ENCODE measurements at places on chromosomes 1 and 21.

- no peak for DNase-seq
Measured at GRCh38 chr1:78651241-78651640, 1.6 kb downstream of the IFI44 start.

- no peak for DNase-seq
Measured at GRCh38 chr1:240572328-240572727, 39.6 kb downstream of the GREM2 start.

DNA sequence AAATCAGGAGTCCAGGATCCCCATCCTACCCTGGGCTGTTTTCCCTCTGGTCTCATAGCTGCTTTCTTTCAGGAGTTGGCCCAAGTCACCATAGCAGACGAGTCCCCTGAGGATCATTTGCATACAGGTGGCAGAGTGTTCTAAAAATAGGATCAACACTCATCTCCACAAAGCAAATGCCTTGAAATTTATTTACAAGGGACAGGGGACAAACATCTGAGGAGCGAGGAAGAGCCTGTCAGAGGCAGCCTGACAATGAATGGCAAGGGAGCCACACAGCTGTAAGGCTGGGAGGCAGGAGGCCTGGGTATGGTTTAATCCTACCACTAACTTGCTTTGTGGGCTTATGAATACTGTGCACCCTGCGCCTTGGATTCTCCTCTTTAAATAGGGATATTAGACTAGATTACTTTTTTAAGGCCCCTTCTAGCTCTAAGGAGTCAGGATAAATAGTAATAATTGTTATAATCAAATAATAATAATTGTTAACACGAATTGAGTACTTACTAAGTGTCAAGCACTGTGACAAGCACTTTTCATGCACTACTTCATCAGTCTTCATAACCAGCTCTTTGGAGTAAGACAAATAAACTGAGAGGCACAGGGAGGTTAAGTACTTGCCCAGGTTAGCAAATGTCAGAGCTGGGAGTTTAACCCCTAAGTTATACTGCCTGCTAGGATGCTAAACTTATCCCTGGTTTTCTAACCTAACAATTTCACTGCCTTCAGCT lies 34.5 kb downstream of the RAB3B start:
- peak; percentile 57 for DNase-seq

DNA sequence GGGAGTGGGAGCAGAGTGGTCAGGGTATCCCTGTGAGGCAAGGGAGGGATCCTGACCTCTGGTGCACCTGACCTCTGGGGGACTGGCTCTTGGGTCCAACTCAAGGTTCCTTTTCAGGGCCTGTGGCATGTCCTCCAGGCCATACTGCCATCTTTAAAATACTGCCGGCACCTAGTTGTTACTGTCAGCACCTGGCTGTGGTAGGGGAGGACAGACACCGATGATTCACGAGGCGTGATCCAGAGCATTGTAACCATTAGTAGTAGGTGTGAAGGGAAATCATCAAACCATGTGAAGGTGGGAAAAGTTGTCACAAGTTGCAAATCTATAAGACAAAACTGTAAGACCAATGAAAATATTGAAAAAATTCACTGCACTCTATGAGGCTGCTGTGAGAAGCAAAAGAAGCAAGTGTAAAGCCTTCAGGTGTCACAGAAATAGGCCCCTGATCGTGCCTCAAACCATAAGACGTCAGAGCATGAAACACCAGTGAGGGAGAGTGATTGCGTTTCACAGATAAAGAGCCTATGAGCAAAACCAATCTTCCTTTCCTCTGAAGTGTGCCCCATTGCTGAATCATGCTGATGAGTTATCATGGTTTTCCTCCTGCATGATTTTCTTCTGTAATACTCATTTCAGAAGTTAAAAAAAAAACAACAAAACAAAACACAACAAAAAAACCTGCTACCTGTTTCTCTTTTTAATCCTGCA lies 55.3 kb downstream of the CDC7 start:
- no peak for DNase-seq

DNA sequence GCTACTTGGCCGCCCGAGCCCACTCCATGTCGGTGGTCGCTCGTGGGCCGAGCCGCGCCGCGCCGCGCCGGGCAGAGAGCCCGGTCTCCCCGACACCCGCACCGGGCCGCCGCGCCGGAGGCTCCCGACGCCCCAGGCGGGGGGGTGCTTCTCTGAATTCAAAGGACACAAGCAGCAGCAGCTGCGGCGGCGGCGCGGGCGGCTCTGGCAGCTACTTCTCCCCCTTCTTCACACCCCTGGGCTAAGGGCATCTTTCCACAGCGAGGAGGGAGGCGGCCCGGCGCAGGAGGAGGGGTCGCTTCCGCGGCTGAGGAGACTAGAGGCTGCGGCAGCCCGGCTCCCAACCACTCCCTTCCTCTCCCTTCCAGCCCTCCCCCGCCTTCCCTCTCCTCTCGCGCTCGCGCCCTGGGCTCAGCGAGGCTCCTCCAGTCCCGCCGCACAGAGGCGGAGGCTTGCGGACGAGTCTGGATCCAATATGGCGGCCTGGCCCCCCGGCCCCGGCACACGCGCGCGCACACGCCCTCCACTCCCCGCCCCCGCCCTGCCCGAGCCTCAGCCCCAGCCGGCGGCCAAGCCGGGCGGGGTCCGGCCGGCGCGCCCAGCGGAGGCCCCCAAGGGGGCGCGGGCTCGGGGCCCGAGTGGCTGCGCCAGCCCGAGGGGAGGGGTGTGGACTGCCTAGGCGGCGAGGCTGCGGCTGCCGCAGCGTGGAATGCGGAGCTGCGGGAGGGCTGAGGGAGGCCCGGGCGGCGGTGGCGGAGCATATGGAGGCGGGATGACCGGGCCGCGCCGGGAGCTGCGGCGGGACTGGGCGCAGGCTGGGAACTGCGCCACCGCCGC lies at the start of gene CDC42BPA:
Gene CDC42BPA (minus strand): TSS at position 477 of the 837 bp plus-strand sequence. CDS start 1,310 bp downstream, outside the sequence.
- DNase-seq = no peak

DNA sequence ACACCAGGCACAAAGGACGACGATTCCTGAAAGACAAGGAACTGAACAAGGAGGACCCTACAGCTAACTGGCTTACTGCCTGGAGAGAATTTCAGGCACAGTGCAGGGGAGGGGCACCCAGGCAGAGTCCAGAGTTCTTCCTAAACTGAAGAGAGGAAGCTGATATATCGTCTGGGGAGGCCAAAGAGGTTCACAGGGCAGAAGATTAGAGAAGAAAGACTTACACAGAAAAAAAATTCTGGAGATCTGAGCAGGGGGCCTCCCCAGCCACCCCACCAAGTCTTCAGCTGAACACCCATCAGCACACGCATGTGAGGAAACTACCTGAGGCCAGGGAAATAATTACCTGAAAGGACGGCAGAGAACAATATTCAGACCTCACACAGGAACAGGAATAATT lies 24.6 kb downstream of the SORT1 start:
- DNase-seq = no peak

- no peak for DNase-seq
Measured at GRCh38 chr1:154199563-154199879, 6.6 kb downstream of the CFAP141 start.

GRCh38 chr1:71986160-71986559 lies 296.2 kb downstream of the NEGR1 start:
- DNase-seq = no peak

GRCh38 chr1:183841950-183842794 lies 37.3 kb downstream of the RGL1 start:
- no peak for DNase-seq

- DNase-seq = no peak
Measured at GRCh38 chr21:45219517-45219916, 68.2 kb downstream of the POFUT2 start.

DNA sequence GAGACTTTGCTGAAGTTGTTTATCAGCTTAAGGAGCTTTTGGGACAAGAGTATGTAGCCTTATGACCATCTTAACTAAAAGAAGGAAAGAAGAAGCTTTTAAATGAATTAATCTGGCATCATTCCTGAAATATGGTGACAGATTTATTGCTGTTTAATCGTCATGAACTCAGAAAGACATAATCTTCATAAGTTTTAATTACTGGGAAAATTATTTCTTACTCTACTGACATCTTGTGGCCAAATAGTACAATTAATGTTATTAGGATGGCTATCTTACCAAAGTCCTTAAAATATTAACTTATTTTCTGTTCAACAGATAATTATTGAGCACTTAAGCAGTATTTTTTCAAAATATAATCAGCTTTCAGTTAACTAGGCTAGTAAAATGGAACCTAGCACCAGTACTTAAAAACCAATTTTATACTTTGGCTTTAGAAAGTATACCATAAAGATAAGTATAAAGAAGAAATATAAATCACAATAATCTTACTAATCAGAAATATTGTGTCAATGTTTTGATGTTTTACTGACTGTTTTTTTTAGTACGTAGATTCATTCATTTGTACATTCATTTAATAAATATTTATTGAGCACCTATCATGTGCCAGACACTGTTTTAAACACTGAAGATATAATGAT lies 34.7 kb upstream of the GPR25 start:
- DNase-seq = peak; percentile 21
